Activated naive CD4-positive, alpha-beta T cell treated with anti-CD3 and anti-CD28 coated beads for 36 hours (primary cell): ENCODE measurements at places on chromosomes 16 and 17. TPM values are rescaled to one million over a fixed set of nuclear protein-coding genes. Genes with fewer than 3 reads are reported as not detected.

- DNase-seq: no peak
These were observed 13.7 kb downstream of the RNF213 start for GRCh38 chr17:80274331-80274730.

Gene LDHD
- total RNA-seq: 0.42 TPM

Gene KIF2B
- not detected for total RNA-seq

DNA sequence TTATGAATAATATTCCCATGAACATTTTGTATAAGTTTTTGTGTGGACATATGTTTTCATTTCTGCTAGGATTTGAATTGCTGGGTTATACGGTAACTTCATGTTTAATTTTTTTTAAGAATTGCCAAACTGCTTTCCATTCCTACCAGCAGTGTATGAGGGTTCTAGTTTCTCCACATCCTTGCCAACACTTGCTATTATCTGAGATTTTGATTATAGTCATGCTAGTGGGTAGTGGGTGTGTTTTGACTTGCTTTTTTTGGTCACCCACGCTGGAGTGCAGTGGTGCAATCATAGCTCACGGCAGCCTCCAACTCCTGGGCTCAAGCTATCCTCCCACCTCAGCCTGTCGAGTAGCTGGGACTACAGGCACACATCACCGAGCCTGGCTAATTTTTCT lies 3.0 kb upstream of the EEF2K start:
- DNase-seq: no peak

DNA sequence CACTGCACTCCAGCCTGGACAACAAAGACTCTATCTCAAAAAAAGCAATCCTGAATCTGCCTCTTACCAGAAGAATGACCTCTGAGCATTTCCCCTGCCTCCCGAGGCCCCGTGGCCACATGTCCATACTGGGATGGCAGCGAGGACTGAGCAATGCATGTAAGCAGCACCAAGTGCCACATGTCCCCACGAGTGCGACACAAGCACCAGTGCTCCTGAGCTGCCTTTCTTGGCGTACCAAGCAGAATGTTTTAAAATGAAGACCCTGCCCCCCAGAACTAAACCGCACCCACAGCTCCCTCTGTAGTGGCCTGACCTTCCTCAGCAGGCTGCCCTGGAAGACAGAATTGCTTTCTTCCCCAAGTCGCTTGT lies 373.3 kb downstream of the SLC39A11 start:
- DNase-seq: no peak

DNA sequence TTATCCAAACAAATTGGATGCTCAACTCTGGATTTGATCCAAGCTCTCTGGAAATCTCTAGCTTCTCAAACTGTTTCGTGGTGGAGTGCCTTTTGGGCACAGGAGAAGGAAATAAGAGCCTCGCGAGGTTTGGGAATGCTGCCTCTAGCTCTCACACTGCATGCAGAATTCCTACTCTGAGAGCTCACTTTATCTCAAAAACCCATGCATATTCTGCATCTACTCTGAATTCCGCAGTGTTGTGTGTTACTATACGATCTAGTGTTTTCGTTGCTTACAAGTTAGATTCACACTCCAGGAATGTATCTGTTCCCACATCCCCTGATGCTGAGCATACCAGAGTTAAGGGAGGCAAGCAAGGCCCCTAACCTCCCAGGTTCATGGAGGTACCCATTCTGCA lies 462.7 kb downstream of the WWOX start:
- no peak for DNase-seq

Gene ZNF750
- not detected for total RNA-seq

- DNase-seq: no peak
These were observed 179.4 kb downstream of the BANP start for GRCh38 chr16:88130681-88131080.

GRCh38 chr16:54487933-54488332 lies 201.3 kb upstream of the IRX3 start:
- no peak for DNase-seq

Gene SLFN5
- total RNA-seq: 35.0 TPM

GRCh38 chr17:5819396-5819795 lies 235.1 kb upstream of the NLRP1 start:
- DNase-seq: no peak

- DNase-seq: peak; percentile 59
These were observed 469 bp downstream of the AMZ2 start for GRCh38 chr17:68248199-68248825.

GRCh38 chr17:40219594-40220338 lies 662 bp downstream of the WIPF2 start:
- DNase-seq: peak; percentile 48

- no peak for DNase-seq
These were observed 358.6 kb upstream of the ASIC2 start for GRCh38 chr17:33651686-33652085.

Gene SPATA22
- total RNA-seq: not detected

Gene MMP25
- total RNA-seq: 0.37 TPM

DNA sequence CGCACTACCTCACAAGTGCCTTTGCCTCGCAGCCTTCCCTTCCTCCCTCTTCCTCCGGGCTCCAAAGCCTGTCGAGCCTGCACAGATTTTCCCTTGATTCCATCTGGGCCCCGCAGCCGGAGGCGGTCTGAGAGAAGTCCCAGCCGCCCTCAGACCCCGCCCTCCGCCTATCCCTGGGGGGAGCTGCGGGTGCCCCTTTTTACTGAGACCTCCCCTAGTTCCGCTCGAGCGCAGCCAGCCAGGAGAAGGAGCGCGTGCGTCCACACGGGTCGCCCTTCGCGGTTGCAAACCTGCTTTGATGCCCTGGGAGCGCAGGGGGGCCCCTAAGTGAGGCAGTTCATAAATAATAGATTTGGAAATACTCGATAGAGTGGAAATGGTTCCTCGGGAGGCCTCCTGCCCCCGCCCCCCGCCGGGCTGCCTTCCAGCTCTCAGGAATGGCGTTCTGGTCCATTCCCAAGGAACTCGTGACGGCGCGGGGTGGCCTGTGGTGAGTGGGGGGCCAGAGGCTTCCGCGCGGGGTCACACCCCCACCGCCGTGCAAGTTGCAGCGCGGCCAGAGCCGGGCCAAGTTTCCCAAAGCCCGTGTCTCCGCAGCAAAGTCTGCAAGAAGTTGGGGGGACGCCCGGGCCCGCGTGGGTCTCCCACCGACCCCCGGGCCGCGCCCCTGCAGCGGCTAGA lies 610 bp downstream of the C16orf74 start:
- peak; percentile 23 for DNase-seq

GRCh38 chr17:11122908-11123307 lies 118.1 kb upstream of the SHISA6 start:
- no peak for DNase-seq

Gene TOX3
- not detected for total RNA-seq

Gene ZBTB4
- 9.2 TPM for total RNA-seq

Gene TNP2
- not detected for total RNA-seq

GRCh38 chr16:3589441-3589921 lies 12.3 kb upstream of the NLRC3 start:
- no peak for DNase-seq

- DNase-seq: peak; percentile 79
These were observed 9.4 kb downstream of the RPL19 start for GRCh38 chr17:39209317-39210092.

- no peak for DNase-seq
These were observed 109.6 kb upstream of the GOT2 start for GRCh38 chr16:58843675-58844074.

Gene CDH11
- total RNA-seq: not detected

Gene KRTAP4-5
- not detected for total RNA-seq

DNA sequence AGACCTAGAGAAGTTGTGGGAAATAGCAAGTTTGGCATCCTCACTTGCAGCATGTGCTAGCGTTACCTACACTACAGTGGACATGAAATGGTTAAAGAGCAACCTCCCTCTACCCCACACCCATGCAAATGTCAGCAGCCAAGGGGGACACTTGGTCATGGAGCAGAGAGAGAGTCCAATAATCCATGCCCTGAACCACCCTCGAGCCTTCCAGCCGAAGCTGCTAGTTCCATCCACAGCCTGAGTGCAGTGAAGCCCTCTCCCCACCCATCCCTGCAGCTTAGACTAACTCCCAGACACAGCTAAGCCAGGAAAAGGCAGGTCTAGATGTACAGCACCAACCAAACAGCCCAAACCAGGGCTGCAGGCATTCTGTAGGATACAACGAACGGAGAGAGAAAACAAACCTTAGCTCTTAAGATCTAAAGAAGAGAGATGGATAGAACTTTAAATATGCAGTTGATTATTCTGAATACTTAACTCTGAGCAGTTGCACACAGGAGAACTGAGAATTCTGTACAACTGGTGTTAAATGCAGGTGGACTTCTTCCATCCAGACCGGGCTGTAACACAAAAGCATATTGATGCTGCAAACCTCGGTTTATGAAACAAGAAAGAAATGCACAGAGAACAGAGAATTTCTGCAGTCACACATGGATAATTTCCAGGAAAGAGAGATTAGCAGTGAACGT lies 93.8 kb downstream of the SALL1 start:
- DNase-seq: no peak

Gene IRF8
- 328 TPM for total RNA-seq

- no peak for DNase-seq
These were observed 224.7 kb upstream of the ASIC2 start for GRCh38 chr17:33517746-33518145.

DNA sequence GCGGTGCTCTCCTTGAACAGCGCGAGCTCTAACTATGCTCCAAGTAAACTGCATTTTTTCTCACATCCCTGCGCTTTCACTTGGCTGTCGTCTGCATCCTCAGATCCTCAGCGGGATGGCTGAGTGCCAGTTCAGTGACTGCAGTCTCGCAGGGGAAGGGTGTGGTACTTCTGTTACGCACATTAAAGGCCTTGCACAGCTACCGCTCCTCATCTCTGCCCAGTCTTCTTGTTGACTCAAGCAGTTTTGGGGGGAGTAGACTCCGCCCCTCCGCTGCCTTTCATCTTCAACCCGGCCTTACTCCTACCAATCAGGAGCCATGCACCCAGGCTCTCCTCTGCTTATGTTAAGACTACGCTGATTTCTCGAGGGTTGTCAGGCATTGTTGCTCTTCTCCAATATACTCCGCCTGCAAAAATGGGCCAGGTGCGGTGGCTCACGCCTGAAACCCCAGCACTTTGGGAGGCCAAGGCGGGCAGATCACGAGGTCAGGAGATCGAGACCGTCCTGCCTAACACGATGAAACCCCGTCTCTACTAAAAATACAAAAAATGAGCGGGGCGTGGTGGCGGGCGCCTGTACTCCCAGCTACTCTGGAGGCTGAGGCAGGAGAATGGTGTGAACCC lies 10.0 kb downstream of the ATP5PD start:
- DNase-seq: peak; percentile 90

DNA sequence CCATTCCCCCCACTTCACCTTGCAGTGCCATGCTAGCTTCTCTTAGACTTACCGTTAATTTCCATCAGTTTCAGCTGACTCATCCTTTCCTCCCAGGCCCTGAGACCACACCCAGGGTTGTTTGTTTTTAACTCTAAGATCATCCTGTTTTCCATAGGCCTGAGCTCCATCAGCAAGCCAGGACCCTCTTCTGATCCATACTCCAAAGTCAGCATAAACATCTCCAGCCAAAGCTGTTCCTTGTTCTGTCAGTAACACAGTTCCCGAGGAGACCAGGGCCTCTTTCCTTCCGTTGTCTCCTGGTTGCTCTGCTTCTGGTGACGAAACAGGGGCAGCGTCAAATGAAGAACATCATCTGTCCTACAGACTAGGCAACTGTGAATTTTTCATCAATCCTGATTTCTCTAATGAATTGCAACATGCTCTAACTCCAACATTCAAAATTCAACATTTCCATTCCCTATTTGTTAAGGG lies 83.8 kb upstream of the HNF1B start:
- DNase-seq: no peak

GRCh38 chr17:45346216-45347015 lies 29.6 kb upstream of the MAP3K14 start:
- DNase-seq: no peak

DNA sequence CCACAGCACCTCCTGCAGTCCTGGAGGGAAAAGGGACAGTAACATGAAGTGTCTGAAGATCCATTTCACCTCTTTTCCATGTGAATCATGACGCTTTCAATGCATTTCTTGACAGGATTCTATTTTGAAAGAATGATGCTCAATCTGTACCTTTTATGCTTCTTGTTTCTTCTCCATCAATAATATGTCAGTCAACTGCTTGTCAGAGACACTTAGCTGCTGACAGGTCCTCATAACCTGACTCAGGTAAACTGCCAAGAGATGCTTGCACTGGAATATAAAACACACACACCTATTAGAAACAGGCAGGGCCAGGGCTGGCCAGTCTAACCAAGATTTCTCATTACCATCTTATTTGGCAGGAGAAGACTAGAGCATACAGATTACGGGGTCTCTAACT lies 21.6 kb downstream of the ZSWIM7 start:
- DNase-seq: no peak

DNA sequence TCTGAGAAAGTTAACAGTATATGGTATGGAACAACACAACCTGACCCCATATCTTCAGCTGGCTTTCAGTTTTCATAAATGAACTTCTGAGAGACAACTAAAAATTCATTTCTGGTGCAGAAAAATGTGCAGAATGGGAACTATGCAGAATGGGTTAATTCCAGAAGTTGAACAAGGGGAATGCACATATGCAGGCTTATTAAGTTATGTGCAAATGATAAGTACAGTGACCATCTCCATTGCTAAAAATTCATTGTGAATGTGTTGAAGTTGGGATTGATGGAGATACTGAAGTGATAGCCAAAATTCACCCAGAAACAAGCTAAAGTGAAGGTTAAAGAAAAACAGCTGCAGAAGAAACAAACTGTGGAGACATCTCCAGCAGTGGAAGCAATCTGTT lies 315.8 kb downstream of the CA10 start:
- DNase-seq: no peak

DNA sequence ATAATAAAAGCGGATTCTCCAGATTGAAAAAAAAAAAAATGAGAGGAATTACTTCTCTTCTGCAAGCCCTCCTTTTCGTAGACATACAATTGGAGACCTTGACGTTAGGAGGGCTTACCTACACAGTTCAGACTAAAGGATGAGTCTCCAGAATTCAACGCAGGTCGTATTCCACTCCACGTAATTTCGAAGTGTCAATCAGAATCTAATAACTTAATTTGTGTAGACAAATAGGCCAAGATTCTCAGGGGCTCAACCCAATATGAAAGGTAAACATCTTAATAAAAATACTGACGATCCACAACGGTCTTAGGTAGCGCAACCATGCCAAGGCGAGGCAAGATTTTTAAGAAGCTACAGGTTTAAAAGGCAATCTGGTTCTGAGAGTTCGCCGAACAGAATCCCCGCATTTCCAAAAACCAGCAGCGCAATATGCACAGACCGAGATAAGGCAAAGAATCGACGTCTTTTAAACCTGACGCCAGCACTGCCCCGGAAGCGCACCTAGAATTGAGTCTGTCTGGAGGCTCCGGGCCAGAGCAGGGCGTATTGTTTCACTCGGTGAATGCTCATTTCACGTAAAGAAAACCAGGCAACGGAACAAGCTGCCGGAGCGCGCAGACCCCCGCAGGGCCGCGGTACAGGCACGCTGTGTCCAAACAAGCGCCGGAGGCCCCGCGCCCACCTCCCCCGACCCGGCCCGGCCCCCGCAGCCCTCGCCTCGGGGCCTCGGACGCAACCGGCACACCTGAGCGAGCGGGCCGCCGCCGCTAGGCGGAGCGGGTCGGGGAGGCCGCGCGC lies 623 bp downstream of the MBTPS1 start:
- peak; percentile 70 for DNase-seq

Gene APOBR
- 0.77 TPM for total RNA-seq

Gene IL17C
- not detected for total RNA-seq

Gene KRT23
- total RNA-seq: not detected

- DNase-seq: no peak
These were observed 88.2 kb downstream of the WDR59 start for GRCh38 chr16:74896389-74897370.

GRCh38 chr16:54346041-54346440 lies 59.5 kb upstream of the IRX3 start:
- no peak for DNase-seq

GRCh38 chr17:51434434-51435170 lies 174.3 kb downstream of the UTP18 start:
- DNase-seq: no peak

Gene BFAR
- total RNA-seq: 44.6 TPM
